IMR-90 (cell line): ENCODE measurements at places on chromosomes 1 and 21. TPM values are rescaled to one million over a fixed set of nuclear protein-coding genes. Genes with fewer than 3 reads are reported as not detected.

SPRR1B gene
- total RNA-seq, result not detected in 2 replicates

RNU1-3 gene
- total RNA-seq, result under 0.01 TPM in 2 replicates

- no peak for DNase-seq
These were observed 11.6 kb downstream of the AHDC1 start for GRCh38 chr1:27592232-27592930.

TACSTD2 gene
- not detected in 2 replicates for total RNA-seq

- peak; percentile 86 for DNase-seq
These were observed 41.7 kb downstream of the CD55 start for GRCh38 chr1:207362962-207363860.

GRCh38 chr1:26717017-26717491 is 21.2 kb downstream of the ARID1A start:
- no peak for DNase-seq
